NCI-H82 (cell line): ENCODE measurements at places on chromosomes 13 and 19.

DNA sequence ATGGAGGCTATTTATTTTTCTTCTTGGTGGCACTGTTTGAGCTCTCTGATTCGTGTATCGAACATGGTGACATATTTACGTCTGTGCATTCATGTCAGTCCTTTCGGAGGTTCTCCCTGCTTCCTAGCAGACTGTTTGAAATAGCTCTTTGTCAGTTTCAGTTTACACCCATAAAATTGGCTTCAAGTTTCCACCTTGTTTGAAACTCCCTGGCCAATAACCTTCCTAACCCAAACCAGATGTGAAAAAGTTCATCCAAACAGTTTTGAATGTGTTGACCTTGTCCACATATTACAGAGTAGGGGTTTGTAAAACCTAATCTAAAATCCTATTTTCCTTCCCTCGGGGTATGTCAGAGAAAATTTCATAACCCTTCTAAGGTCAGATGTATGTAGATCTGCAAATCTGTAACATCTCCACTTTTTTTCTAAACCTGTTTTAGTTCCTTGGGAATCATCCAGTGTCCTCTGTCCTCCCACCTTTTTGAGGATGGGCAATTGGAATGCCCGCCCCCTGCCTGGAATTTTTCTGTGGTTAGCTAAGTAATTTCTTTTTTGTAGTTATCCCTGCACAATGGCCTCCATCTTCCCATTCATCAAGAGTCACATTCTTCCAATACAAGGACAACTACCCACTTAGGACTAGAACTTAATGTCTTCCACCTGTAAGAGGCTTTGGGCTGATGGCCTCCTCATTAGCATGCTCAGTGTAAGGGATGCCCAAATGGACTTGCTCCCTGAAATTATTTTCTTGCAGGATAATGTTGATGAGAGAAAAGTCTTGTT lies 499.8 kb downstream of the GPC6 start:
- no peak for DNase-seq

- DNase-seq: no peak
Observed at GRCh38 chr19:33404506-33405253, 31.2 kb downstream of the CEBPG start.

- peak; percentile 75 for DNase-seq
Observed at GRCh38 chr19:5547881-5548280, 19.9 kb downstream of the TINCR start.

DNA sequence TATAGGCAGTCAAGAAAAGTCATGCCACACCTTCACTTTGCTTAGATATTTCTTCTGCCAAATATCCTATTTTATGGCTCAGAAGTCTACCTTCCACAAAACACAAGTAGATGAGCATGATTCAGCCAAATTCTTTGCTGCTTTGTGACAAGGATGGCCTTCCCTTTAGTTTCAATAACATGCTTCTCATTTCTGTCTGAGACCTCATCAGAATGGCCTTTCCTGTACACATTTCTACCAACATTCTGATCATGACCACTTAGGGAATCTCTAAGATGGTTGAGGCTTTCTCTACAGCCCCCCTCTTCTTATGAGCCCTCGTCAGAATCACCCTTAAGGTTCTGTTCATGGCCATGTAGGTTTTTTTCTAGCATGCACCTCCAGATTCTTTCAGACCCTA lies 96.2 kb downstream of the COL4A2 start:
- DNase-seq: no peak

DNA sequence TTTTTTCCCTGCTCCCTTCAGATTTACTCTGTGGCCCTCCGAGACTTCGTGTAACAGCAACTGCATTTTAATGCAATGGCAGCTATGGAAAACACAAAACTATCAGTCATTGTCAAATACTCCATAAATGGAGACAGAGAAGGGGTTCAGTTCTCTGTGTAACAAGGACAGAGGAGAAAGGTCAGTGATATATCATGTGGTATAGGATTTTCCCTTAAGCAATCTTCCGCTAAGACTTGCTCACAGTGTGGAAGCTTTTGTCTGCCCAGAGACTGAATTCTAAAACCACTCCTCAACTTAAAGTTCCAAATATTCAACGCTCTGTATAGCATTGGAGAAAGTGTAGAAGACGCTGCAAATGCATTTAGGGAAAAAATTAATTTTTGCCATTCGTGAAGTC lies 111.3 kb upstream of the EDNRB start:
- DNase-seq: no peak

DNA sequence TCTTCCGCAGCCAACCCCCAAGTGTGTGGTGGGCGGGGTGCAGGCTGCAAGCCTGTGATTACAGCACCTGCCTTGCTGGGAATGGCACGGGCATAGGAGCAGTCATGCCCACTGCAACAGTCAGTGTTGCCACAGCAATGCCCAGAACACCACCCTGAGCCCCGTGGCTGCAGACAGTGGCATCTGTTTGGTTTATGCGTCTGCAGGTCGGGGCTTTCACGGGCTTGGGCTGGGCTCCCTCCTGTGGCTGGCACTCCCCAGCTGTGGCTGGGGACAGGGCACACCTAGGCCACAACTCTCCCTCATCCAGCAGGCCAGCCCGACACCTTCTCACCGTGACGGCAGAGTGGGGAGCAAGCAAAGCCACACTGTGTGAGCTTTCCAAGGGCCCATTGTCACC lies 115.3 kb upstream of the C1QTNF9B start:
- DNase-seq: no peak

DNA sequence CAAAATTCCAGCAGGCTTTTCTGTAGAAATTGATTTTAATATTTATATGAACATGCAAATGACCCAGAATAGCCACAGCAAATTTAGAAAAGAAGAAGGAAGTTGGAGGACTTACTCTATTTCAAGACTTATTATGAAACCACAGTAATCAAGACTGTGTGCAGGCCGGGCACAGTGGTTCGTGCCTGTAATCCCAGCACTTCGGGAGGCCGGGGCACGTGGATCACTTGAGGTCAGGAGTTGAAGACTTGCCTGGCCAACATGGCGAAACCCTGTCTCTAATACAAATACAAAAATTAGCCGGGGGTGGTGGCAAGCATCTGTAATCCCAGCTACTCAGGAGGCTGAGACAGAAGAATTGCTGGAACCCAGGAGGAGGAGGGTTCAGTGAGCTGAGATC lies 6.0 kb upstream of the FFAR2 start:
- no peak for DNase-seq

DNA sequence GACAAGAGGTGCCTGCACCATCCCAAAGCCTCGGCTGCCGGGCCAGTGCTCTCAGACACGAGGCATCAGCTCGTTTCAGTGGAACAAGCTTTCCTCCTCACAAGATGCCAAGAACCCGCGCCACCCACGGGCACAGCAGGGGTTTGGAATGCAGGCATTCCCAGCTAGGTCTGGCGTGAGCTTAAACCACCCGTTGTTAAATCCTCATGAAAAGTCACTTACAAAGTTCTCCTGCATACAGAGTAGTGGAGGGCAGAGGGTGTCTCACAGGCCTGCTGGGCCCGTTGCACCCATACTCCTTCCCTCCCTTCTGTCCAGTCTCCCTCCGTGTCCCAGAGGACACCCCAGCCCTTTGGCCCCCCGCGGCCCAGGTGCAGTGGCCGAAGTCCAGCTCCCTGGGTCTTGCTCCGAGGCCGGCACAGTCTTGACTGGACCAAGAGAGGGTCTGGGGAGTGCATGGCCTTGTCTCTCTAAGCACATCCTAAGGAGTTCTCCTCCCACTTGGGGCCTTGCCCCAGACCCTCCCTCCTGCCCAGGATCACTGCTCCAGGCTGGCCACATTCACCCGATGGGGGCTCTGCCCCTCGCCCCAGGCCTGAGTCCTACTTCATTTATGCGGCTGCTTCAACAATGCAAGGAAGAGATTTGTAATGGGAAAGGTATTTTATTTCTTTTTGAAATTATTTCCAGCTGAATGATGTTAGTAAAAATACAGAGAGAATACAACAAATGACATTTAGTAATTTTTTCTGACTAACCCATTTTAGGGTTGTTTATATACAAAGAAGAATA lies 35.2 kb upstream of the GRTP1 start:
- DNase-seq: no peak

DNA sequence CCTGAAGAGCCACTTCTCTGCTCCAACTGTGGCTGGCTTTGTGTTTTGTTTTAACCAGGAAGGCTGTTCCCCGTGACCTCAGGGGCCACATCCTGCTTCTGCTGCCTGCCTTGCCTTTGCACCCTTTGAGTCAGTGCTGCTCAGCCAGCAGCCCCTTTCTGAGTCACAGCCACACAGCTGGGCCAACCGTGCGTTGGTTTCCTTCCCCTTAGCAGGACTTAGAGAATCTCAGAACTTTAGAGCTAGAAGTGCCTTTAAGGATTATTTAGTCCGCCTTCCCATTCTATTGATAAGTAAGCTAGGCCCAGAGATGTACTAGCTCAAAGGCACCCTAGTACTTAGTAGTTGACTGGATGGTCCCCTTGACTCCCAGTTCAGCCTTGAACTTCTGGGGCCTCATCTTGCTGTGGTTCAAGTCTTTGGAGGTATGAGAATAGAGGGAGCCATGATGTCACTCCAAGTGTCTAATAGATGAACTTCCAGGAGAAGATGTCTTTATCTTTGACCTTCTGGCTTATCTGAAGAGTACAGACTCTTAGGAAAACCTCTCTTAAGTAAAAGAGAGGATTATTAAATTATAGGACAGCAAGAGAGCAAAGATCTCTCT lies 8.0 kb downstream of the RGCC start:
- peak; percentile 32 for DNase-seq

- DNase-seq: no peak
Observed at GRCh38 chr19:41708481-41708880, at the start of gene CEACAM5. Gene CEACAM5, plus strand, starts transcription at chr19:41708626. Its CDS starts 106 bp downstream, at chr19:41708732.

DNA sequence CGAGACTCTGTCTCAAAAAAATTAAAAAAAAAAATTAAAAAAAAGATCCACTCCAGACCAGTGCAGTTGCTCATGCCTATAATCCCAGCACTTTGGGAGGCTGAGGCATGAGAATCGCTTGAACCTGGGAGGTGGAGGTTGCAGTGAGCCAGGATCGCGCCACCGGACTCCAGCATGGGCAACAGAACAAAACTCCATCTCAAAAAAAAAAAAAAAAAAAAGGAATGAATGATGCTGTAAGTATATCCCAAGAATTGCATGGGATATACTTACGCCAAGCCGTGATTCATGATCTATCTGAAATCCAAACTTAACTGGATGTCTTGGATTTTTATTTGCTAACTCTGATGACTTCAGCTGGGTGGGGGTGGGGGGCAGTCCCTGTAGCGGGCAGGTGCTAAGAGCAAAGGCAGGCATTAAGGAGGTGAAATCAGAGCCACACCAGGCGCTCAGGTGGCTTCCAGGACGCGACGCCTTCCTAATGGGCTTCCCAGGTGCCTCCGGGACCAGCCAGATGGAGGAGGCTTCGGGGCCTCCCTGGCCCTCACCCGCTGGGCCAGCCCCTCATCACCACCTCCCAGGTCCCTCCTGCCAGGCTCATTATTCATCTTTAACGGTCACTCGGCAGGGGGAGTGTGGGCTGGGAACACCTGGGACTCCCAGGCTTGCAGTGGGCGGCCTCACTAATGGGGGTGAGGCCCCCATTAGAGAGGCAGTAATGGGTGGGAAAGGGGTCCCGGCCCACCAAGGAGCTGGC lies 11.4 kb upstream of the FUT5 start:
- peak; percentile 20 for DNase-seq

GRCh38 chr19:47766670-47767069 lies 11.8 kb upstream of the SELENOW start:
- no peak for DNase-seq

GRCh38 chr19:35011091-35011689 lies 11.1 kb downstream of the GRAMD1A start:
- DNase-seq: no peak

DNA sequence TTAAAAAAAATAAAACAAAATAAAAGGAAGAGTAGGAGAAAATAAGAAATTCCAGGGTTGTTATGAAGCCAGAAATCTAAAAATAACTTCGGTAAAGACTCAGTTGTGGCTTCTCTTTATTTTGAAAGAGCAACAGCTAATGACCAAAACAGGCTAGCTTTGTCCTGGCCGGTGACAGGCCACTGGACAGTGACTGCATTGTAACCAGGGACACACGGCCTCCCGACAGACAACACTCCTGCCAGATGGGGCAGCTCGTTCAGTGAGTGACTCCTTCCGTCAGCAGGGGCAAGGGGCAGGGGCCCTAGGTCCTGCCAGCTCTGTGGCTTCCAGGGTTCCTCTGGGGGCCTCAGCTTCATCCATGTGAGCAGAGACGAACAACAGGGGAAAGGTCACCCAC lies 173.4 kb downstream of the KATNAL1 start:
- DNase-seq: no peak

DNA sequence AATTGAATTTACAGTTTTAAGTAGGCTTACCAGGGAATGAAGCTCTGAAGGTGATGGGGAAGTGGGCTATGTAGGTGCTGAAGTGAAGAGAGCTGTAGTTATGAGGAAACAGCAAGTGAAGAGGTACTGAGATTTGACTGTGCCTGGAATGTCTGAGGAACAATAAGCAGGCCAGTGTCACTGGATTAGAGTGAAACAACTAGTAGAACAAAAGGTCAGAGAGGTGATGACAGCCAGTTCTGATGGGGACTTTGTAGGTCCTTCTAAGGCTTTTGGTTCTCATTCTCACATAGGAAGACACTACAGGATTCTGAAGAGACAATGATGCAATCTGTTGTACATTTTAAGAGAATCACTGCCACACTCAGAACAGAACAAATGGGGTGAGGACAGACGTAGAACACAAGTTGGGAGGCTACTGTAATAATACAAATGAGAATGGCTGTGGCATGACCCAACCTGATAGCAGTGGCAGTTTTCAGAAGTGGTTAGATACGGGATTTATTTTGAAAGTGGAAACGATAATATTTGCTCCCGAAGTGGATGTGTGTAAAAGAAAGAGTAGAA lies 130.8 kb downstream of the MYCBP2 start:
- no peak for DNase-seq

- peak; percentile 51 for DNase-seq
Observed at GRCh38 chr13:60260440-60260839, 96.7 kb upstream of the DIAPH3 start.

DNA sequence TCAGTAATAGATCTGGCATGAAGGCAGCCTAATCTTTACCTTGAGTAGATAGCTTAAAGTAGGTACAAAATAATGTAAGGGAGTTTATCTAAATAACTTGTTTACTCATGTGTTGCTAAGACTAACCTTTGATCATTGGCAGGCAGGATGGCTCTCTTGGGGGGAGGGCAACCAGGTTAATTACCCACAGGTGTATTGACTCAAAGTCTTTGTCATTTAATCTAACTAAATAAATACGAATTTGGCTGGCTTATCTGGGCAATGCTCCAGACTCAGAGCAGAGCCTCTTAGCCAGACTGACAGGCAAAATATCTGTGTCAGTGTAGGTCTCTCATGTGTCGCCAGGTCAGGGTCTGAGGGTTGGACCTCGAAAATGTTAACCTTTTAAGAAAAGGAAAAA lies 283.4 kb upstream of the KLHL1 start:
- peak; percentile 87 for DNase-seq

- DNase-seq: no peak
Observed at GRCh38 chr19:17840019-17840418, 7.8 kb downstream of the JAK3 start.
